ENCODE measurements at places on chromosomes 7 and 10.
A peak's percentile ranks its signal among the peaks of the same experiment; 100 is the strongest.

DNA sequence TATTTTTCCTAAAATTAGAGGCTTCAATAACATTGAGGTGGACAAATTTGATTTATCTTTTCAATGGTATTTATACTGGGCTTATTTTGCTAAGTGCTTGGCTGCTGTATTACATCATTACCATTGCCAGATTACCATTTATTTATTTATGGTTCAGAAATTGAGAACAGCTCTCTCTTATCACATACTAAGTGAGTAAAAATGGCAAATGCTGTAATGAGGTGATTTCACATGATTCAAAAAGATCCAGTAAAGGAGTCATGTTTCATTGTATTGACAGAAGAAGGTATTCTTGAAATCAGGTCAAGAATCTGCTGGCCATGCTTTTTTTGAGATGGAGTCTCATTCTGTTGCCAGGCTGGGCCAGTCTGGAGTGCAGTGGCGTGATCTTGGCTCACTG is 322.6 kb downstream of the KIF20B start:
- DNase-seq, result no peak

DNA sequence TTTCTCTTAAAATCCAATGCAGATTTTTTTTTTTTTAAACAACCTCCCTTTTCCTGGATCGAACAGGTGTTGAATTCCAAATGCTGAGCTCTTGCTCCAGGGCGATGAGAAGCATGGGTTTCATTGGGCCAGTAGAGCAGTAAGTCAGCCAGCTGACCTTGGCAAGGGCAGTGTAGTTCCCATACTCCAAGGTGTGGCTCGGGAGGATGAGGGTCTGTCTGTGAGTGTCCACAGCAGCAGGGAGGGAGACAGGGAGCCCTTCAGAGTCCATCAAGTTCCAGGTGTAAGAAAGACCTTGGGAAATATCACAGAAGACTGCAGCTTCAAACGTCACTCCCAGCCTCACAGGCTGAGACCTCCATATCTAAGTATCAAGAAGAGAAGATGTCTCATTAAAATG is 50.4 kb downstream of the PKD1L1 start:
- DNase-seq, result no peak

DNA sequence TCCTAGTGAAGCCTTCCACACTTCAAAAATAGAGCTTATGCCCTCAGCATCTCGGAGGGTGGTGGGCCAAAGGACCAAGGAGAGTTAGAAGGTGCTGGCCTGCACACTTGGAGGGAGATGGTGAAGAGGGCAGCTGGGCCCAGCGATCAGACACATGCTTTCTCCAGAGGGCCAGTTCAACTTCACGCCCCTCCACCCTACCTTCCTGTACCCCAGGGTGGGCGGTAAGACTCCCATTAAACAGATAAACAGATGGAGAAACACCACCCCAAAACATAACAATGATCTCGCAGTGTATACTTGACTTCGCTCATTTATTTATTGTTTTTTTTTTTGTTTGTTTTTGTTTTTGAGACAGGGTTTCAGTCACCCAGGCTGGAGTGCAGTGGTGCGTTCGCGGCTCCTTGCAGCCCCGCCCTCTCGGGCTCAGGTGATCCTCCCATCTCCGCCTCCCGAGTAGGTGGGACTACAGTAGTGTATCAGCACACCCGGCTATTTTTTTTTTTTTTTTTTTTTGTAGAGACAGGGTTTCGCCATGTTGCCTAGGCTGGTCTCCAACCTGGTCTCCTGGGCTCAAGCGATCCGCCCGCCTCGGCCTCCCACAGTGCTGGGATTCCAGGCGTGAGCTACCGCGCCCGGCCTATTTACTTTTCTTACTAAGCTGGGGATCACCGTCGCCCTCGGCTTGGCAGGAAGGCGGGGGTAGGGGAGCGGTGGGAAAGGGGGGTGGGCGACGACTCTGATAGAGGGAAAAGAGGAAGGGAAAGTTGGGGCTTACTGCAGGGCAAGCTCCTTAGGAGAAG is 1.8 kb downstream of the C10orf95 start:
- peak; percentile 51 for DNase-seq

DNA sequence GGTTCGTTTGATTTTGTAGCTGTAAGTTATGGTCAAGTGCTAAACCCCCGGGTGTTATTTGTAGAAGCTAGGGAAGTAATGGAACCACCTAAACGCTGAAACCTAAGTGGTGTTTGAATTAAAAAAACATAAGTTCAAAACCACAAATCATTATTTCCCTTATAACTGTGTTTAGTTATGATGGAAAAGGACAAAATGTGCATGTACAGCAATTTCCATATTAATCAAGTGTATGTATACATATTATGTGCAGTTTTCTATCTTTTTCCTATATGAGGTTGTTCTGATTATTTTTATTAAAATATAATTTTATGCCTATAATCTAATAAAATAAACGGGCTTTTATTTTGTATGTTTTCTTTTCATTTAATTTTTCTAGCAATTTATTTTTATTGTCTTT is 45.9 kb downstream of the IL6 start:
- no peak for DNase-seq

- DNase-seq, result no peak
Measured at GRCh38 chr7:69328516-69328915, 269.8 kb upstream of the AUTS2 start.

- peak; percentile 78 for DNase-seq
Measured at GRCh38 chr7:100152404-100152803, 3.7 kb downstream of the LAMTOR4 start.

DNA sequence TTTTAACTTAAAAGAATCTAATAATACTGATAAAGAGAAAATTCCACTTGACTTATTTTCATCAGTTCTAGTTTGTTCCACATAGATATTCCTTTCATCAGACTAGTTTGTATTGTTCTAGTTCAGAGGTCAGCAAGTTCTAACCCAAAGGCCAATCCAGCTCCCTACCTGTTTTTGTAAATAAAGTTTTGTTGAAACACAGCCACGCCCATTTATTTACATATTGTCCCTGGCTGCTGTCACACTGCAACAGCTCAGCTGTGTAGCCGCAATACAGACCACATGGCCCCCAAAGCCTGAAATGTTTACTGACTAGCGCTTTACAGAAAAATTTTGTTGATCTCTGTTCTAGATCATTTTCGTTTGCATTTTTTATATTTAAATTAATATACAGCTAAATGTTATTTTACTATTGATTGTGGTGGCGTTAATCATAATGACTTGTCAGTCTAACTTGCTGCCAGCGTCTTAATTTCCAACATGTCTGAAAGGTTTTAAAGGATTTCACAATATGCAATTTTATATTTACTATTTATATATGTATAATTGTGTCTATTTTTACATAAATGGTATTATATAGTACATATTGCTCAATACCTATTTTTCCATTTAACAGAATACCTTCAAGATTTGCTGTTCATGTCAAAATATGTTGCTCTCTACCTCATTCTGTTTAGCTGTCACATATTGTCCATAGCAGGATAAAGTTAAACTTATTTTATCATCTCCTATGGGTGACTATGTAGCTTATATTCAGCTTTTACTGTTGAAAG is 159.3 kb downstream of the DYNC1I1 start:
- DNase-seq, result no peak

GRCh38 chr7:19713676-19714075 is 4.8 kb upstream of the POLR1F start:
- DNase-seq, result peak; percentile 51

GRCh38 chr7:88465600-88465999 is 158.9 kb upstream of the STEAP4 start:
- no peak for DNase-seq

- no peak for DNase-seq
Measured at GRCh38 chr7:66258409-66258808, 53.3 kb downstream of the TPST1 start.

DNA sequence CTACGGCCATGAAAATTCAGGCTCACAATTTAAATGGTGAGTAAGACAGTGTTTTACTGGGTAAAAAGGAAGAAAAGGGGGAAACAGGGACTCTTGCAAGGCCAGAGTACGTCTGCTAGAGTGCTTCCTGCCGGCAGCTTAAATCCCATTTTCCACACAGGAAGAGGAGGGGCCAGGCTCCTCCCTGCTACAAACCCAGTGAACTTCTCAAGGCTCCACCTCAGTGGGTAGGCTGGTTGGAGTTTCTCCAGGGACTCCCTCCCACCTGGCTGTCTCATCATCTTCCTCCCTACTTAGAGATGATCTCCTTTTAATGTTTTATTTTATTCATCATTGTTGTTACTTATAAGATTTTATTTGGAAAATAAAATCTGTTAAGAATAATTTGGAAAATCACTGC is 62.6 kb upstream of the SEMA3C start:
- no peak for DNase-seq
